ENCODE measurements at places on chromosomes 11 and 22.

- peak; percentile 79 for DNase-seq
Observed at GRCh38 chr11:72482211-72482812, 48.0 kb upstream of the CLPB start.

DNA sequence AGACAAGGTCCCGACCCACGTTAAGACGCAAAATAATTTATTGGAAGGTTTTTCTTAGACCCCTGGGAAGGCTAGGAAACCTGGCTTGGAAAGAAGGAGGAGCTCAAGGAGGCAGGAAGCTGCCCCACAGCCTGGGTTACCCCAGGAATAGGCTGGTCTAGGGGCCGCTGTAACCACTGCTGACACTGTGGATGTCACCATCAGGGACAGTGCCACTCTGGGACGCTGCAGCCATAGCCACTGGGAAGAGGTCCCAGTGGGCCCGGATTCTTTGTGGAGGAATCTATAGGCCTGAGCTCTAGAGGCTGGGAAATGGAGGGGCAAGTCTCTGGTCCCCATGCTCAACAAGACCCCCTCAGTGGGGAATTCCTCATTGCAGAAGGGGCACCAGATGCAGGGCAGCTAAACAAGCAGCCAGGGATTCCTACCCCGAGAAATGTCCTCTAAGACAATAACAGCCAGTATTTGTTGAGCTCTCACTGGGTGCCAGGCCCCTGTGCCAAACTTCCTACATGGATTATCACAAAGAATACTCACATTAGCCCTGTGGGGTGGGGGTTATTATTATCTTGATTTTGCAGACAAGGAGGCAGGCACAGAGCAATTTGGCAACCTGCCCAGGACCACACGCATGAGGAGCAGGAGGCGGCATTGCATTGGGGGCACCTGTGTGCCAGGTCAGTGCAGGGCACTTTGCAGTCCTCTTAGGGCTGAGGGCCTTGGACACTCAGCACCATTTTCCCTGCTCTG, 19.5 kb upstream of the CHKA start:
- no peak for DNase-seq

GRCh38 chr22:20852503-20852902, 6.1 kb downstream of the PI4KA start:
- DNase-seq, result no peak

GRCh38 chr11:13939961-13940906, 22.3 kb upstream of the SPON1 start:
- DNase-seq, result no peak

GRCh38 chr22:43667656-43668055, 144.4 kb downstream of the EFCAB6 start:
- DNase-seq, result no peak

DNA sequence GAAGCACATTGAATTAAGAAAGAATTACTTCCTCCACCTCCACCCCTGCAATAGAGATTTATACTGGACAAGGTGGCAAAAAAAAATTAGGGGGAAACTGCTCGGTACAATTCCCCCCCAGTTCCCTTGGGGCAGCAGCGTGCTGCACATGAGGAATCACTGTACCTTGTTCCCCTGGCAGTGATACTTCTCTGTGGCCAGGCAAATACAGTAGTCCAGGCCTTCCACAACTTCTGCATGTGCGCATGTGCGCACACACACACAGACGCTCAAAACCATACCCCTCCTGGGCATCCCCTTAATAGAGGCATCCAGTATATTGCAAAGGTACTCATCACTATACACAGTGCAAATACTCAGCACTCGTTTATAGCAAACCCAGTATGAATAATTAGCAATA, 68.9 kb downstream of the ARFGAP2 start:
- DNase-seq, result no peak

DNA sequence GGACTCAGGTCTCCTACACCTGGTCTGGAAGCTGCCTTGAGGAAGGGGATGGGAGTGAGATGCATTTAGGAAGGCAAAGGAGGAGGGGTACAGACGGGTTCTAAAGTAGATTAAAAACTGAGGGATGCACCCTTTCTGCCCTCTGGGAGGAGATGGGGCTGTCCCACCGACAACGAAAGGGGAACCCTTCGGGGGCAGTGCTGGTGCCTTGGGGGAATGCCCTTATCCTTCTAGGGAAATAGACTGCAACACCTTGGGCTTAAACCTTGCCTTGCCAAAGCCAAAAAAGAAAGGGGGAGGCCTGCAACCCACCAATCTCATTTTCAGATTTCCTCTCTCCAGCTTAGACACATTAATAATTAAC, 89.8 kb downstream of the PLEKHA7 start:
- no peak for DNase-seq

DNA sequence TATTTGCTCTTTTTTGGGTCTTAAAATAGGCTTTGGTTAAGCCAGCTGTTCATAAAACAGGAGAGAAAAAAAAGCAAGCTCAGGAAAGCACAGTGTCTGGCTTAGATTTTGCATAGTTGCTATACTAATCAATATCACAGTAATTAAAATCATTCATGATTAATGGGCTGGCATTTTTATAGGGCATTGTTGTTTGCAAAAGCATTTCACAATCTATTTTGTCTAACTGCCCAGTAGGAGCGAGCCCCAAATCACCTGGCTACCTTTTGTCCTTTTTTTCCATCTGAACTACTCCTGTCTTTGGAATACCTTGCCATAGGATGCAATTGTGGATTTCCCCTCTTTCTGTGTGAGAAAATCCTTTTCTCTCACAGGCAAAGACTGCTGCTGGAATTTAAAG, 619.8 kb downstream of the JRKL start:
- DNase-seq, result no peak

DNA sequence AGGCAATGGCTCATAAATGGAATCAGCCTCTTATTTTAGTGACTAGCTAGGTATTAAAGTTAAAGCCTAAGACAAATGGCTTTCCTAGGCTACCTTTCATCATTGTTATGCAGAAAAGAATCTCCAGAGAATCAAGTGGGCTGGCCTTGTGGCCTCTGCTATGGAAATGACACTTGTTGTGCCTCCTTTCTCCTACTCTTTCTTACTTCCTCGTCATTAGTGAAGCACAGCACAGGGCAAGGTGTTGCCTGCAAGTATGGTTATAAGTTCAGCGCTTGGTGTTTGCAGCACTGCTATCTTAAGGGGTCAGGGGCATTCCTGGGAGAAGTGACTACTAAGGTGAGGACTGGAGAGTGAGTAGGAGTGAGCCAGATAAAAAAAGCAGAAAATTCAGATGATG, 45.4 kb upstream of the GLYATL1 start:
- no peak for DNase-seq

DNA sequence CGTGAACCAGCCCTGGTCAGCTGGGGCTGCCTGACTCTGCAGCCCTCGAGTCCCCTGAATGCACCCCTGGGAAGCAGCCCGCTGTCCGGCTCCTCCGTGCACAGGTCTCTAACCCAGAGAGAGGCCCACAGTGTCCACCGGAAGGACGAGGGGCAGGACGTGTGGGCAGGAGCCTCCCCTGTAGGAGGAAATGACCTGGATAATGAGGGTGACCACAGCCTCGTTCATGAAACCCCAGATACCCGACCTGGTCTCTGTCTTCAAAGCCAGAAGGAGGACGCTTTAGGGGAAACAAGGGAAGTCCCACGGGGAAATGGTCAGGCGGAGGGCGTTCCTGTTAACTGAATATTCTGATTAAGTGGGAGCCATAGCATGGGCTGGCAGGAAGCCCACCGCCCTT, 23.3 kb downstream of the LIF start:
- no peak for DNase-seq

GRCh38 chr11:106021181-106021966, 666 bp downstream of the MSANTD4 start:
- DNase-seq, result peak; percentile 87

- DNase-seq, result no peak
Observed at GRCh38 chr11:109196016-109196415, 226.0 kb upstream of the C11orf87 start.

DNA sequence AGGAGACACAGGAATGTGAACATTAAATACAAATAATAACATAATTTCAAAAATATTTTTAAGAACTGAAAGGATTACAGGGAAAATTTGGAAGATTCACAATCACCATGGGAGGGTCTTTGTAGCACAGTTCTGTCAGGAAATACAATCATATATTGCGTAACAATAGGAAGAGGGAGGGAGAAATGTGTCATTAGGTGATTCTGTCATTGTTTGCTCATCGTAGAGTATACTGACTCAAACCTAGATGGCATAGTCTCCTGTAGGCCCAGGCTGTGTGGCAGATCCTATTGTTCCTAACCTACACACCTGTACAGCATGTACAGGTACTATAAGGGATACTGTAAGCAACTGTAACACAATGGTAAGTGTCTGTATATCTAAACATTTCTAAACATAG, 330.4 kb downstream of the BRD1 start:
- DNase-seq, result no peak

DNA sequence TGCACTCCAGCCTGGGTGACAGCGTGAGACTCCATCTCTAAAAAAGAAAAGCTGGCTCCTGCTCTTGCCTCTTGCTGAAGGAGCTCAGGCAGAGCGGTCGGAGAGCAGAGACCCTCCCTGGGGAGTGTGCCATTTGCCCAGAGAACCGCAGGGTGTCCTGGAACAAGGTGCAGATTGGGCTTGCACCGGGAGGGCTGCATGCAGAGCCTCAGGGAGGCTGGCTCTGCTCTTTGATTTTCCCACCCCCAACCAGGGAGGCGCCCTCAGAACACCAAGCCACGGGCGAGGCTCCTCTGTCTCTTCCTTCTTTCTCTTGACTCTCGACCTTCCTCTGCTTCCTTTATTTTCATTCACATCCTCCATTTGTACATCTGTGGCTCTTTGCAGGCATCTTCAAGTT, 889.1 kb downstream of the OPCML start:
- DNase-seq, result no peak

DNA sequence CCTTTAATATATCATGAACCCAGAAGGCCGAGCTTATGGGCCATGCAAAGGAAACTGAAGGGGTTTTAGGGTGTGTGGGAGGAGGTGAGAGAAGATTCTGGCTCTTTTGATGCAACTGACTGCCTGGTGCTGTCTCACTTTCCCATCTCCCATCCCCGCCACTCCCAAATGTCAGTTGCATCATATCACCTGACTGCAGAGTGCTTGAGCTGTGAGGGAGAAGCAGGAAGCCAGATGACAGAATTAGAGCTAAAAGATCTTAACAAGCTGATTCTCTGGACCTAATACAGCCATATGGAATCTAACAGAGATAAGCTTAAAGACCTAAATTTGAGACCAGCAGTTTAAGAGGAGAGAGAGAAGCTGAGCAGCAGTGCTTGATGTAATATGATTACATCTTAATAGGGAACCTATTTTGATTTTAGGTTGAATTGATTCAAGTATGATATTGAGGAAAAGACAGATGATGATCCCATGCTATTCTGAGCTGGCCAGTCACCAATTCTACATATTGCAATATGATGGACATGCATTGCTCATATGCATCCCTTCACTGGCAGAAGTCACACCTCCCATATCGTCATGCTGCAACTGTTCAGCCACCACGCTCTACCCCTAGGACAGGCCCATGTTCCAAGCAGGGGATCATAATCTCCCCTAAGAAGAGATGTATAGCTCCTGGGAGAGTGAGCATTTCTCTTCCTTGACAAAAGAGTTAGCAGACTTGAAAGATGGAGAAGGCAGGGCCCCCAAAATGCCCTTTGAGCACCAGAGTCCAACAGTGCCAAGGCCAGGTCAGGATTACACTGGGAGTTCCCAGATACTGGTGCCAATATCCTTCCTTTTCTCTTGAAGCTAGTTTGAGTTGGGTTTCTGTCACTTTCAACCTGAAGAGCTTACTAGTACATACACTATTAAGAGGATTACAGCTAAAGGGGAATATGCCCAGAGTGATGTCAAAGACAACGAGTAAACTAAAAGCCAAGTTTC, 44.9 kb downstream of the PLEKHA7 start:
- DNase-seq, result peak; percentile 51

- peak; percentile 97 for DNase-seq
Observed at GRCh38 chr11:33835143-33835878, 56.6 kb downstream of the LMO2 start.

- DNase-seq, result no peak
Observed at GRCh38 chr11:20045098-20045688, 115.1 kb downstream of the DBX1 start.

GRCh38 chr11:34415538-34415937, 23.2 kb upstream of the CAT start:
- DNase-seq, result no peak

DNA sequence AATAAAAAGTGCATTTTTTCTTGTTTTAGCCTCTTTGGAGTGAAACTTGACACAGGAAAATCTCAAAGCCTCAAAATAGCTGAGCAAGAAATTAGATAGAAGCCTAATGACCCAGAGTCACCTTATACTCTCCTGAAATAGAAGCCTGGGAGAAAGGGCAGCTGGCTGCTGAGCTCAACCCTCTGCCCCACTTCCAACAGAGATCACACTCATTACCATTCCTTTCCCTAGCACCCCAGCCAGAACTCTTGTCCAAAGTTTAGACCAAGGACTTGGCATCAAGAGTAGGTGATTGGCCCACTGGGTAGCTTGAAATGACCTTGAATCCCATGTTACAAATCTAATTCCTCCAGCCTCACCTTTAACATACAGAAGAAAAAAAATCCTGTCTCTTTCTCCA, 62.7 kb upstream of the AMOTL1 start:
- DNase-seq, result no peak

- DNase-seq, result no peak
Observed at GRCh38 chr11:2393111-2393868, 7.3 kb upstream of the TSSC4 start.

DNA sequence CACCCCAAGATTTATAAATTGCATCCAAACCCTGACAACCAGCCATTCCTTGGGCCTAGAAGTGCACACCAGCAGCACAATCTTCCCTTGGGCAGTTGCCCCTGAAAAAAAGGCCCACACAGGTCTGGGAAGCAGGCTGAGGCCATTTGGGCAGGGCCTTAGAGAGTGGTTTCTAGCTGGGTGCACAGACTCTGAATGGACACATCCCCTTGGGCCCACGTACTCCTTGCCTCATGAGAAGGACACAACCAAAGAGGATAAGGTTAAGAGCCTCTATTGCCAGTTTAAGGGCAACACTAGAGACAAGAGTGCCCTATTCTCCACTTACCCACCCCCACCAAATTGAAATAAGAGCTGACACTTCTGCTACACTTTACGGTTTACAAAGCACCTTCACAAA, 933 bp upstream of the PANX3 start:
- no peak for DNase-seq
